Stimulated activated CD4-positive, alpha-beta T cell treated with anti-CD3 and anti-CD28 coated beads, Interleukin-1b, Interleukin-23, amount 100 ng/mL, for 48 hours (primary cell): ENCODE measurements at places on chromosomes 5 and 9.

- DNase-seq: no peak
Observed at GRCh38 chr5:110956913-110957813, 114.3 kb upstream of the TSLP start.

GRCh38 chr9:113857875-113858274, 18.2 kb upstream of the ZNF618 start:
- DNase-seq: peak; percentile 25

- no peak for DNase-seq
Observed at GRCh38 chr9:13983607-13984006, 330.3 kb downstream of the NFIB start.

GRCh38 chr5:64163746-64164145, 1.9 kb upstream of the RNF180 start:
- no peak for DNase-seq

GRCh38 chr9:135018306-135018915, 69.1 kb upstream of the OLFM1 start:
- peak; percentile 8 for DNase-seq

DNA sequence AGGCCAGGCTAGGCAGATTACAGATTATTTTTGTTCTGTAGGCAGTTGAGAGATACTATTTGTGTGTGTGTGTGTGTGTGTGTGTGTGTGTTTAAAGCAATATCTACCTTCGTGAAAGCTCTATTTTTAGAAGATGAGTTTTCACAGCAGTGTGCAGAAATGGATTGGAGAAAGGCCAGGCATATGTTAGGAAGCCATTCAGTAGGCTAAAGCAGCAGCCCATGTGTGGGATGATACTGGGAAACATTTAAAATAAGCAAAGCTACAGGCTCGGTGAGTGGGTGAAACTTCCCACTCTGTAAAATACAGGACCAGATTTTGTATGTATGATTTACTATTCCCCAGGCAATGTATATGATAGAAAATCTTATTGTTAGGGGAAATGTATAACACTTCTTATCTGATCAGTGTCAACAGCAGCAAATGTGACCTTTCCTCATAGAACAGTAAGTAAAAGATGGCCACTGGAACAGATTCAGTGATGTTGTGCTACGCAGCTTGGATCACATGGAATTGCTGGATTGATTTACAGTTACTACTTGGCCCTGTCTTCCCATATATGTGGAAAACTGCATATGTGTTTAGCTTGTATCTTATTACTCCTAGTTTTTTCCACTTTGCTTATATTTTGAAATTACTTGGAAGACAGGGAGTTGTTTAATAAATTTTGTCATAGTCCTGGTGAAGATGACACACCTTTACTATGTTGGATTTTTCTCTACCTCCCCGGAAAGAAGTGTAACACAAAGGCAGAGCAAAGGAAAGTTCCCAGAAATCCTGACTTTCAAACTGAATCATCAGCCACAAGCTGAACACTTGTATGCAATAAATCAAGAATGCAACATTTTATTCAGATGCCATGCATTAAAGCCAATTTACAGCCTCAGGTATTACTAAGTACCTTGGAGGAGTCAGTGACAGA, 1077.7 kb upstream of the SEMA6A start:
- no peak for DNase-seq

GRCh38 chr5:135890296-135890695, 5.3 kb downstream of the IL9 start:
- no peak for DNase-seq

DNA sequence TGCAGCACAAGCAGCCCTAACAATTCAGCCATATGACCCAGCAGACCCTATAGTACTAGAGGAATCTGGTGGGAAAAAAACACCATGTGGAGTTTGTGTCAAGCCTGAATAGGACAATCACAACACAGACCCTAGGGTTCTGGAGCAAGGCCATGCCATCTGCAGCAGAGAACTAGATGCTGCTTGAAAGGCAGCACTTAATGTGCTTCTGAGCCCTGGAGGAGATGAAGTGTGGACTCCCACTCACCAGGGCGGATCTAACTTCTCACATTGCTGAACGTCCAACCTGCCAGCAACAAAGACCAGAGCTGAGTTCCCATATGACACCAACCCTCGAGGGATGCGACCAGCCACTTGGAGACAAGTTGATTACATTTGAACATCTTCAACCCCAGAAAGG, 43.2 kb downstream of the GABBR2 start:
- DNase-seq: no peak

GRCh38 chr9:133121915-133122550, 993 bp upstream of the RALGDS start:
- no peak for DNase-seq

DNA sequence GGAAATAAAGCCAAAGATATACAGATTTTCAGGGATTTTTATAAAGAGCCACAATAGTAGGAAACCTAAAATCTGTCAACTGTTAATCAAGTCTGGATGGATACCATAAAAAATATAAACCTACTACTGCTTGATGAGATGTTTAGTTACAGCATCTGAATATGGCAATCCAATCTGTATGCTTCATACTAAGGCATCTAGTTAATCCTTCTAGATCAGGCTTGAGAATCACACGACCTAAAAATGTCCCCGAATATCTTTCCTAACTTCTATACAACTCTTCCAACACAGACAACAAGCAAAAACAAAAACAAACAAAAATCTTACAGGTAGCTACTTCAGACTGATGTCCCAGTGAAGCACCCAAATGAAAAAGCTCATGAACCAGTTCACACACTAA, 29.8 kb downstream of the SSBP2 start:
- no peak for DNase-seq

- no peak for DNase-seq
Observed at GRCh38 chr5:56414066-56414465, 180.9 kb upstream of the ANKRD55 start.

DNA sequence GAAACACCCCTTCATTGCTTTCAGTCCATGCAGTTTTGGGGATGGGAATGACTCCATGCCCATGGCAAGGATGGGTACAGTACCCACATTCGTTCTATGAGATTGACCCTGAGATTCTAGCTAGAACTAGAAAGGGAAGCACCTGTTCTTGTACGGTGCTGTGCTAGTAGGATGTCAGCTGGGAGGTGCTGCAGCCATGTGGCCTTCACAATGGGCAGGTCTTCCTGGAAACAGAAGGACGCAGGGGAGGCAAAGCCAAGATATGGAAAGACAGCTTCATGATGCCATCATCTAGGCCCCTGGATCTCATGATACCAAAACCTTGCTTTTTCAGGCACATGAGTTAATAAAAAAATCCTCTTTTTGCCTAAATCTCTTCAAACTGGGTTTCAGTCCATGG, 10.5 kb upstream of the FGF1 start:
- no peak for DNase-seq

DNA sequence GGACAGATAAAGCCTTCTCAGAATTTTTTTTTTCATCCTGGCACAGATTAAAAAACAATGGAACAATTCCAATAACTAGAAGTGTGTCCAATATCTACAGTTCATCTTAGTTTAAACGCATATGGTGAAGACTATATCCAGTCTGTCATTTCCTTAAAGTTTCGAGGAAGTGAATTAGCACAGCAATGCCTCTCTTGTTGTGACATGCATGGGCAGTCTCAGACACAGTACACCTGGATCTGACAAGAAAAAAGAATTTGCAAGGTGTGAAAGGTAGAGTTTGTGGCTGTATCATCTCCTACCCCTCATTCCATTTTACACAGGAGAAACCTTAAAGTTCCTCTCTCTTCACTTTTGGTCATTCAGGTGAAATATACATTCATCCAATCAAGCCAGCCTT, 100.6 kb upstream of the ADAMTS19 start:
- DNase-seq: no peak

DNA sequence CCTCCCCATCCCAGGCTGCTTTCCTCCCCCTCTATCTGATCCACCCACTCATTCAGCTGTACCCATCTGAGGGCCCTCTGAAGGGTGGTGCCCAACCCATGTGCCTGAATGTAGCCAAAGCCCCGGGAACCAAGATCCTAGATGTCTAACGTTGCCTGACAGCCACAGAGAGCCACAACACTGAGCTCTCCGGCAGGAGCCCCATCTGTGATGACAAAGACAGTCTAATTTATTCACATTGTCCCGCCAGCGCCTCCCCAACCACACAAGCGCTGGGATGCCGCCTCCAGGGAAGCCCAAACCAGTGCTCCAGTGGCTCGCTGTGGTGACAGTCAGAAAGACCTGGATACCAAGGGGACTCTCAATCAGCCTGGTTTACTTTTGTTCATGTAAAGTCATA, 8.4 kb downstream of the IGFBPL1 start:
- no peak for DNase-seq

DNA sequence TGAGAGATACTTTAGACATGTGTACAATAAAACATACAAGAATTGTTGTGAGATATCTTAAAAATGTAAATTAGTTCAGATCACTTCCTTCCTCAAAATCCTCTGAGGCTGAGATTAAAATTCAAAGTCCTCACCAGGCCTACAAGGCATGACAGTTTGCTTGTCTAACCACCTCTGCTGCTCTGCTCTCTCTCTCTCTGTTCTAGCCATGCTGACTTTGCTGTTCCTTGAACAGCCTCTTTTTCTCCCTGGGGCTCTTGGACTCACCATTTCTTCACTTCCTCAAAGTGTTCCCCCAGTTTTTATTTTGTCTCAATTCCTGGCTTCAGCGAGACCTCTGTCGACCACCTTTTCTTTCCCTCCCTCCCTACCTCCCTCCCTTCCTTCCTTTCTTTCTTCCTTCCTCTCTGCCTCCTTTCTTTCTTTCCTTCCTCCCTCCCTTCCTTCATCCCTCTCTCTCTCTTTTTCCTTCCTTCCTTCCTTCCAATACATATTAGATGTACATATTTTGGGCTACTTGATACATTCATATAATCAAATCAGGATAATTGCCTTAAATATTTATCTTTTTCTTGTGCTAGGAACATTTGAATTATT, 27.0 kb downstream of the CATSPER3 start:
- DNase-seq: no peak

DNA sequence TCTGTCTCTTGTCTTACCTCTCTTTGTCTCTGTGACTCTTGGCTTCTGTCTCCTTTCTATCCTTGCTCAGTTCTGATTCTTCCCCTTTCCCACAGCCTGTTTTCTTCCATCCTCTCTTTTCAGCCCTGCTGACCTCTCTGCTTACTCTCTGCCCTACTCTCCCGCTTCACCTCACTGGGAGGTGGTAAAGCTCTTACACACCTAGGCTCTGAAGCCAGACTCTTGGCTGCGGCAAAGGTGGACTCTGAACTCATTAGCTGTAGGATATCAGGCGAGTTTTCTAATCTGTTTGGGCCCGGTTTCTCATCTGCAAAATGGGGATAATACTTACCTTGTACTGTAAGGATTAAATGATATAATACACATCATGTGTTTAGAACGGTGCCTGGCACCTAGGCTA, 11.1 kb downstream of the PCDH1 start:
- DNase-seq: no peak

DNA sequence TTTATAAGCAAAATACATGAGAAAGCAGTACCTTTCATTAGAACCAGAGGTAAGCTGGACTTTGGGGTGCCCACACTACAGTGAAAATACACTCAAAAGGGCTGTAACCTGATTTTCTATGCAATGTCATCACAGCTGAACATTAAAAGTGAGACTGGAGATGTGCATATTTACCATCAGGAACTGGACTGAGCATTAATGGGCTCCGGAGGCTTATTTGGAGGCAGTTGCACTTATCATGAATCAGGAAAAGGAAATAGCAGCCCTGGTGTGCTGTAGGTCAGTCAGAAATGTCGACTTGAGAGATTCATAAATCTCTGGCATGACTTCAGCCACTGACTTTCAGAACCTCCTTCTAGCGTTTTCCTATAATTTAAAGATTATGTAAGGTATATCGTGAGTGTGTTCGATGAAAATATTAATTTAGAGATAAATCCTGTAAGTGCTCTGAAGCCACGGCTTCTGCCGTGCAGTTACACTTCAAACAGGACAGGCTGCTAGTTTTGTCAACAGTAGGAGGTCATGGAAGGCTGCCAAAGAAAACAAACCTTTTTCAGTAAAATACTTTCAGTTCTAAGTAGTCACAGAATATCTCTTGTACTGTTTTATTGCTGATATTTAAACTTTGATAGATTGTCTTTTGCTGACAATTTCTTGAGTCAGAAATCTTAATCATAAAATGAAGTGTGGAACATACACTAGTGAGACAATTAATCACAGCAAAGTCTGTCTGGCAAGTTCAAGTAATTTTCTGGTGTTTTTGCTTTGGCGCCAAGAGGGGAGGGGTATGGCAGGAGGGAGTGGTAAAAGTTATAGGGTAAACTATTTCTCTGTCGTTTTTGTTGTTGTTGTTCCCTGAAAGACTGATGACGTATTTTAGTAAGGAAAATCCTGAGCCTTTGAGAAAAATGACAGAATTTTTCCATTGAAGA, 939.7 kb downstream of the NR2F1-AS1 start:
- DNase-seq: no peak

GRCh38 chr5:123483446-123484077, 28.4 kb upstream of the CSNK1G3 start:
- DNase-seq: no peak
